ENCODE measurements at places on chromosomes 13 and 19.

DNA sequence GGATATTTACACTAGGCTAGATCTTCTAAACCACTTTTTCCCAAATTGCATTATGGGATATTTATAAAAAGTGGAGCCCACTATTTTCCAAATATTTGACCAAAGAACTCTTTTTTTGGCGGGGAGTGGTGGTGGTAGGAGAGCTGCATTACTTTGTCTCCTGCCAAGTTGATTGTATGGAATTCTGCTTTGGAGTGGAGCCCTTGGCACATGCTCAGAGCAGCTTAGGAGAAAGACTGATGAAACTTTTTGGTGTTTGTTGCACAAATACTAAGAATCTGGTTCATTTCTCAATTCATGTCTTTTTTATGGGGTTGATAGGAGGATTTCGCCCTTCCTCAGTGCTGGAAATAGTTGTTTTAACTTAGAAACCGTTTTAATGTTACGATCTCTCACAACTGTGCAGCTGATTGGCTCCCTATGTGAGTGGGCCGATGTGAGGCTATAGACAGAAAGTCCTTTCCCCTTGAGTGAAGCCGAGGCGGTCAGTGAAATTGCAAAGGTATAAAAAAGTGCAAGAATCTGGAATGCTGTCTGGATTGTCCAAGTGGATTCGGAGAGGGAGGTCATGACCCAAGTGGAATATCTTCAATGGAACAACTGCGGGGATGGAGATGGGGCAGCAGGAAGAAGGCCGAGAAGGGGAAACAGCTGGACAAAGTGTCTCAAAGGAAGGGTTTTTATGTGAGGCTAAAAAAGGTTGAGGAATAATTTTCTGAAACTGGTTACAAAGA lies 415.9 kb downstream of the FGF9 start:
- no peak for DNase-seq

DNA sequence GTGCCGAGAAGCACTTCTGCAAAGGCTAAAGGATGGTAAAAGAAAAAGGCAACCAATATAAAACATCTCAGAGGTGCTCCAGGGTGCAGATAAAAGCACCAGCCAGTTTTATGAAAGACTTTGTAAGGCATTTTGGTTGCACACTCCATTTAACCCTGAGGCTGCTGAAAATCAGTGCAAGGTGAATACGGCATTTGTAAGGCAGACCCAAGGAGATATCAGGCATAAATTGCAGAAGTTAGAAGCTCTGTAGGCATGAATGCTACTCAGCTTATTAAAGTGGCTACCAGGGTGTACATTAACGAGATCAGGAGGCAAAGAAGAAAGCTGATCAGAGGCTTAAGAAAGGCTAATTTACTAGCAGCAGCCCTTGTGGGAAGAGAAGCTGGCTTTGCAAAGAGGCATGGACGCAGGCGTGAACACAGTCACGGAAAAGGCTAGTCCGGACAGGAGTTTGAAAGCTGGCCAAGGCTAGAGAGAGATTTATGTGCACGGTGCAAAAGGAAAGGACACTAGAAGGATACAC lies 99.6 kb downstream of the ZNF429 start:
- DNase-seq, result no peak

DNA sequence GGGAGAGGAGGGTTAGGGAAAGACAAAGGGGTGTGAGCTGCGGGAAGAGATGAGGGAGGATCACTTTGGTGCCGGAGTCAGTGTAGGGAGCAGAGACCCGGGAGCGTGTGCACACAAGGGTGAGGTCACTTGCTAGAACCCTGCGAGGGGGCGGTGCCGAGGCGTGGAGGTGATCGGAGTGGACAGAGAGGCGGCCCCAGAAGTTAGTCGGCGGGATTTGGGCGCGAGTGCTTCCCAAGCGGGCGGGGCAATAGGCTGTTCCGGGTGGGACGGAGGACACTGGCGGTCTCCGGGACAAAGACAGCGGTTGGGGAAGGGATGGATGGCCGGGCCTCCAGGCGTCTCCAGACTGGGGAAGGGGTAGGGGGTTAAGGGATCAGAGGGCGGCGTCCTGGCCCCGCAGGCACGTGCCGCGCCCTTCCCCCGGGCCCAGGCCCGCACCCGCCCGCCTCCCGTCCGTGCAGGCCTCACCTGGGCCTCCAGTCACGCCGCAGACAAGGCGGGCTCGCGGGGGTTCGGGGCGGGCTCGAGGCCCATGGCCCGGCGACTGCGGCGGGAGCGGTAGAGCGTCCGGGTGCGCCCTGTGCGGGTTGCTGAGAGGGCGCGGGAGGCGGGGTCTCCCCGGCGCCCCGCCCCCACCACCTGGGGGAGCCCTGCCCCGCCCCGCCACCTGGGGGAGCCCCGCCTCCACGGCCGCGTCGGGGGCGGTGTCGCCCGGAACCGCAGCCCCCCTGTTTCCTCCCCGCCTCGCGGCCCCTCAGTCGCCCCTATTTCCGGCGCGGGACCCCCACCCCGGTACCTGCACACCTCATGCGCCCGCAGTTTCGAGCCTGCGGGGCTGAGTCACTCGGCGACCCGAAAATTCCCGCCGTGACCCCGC lies at the start of gene LPAR2:
Gene LPAR2 (minus strand): TSS at position 600 of the 880 bp plus-strand sequence. CDS start 945 bp downstream, outside the sequence.
- DNase-seq, result peak; percentile 74

DNA sequence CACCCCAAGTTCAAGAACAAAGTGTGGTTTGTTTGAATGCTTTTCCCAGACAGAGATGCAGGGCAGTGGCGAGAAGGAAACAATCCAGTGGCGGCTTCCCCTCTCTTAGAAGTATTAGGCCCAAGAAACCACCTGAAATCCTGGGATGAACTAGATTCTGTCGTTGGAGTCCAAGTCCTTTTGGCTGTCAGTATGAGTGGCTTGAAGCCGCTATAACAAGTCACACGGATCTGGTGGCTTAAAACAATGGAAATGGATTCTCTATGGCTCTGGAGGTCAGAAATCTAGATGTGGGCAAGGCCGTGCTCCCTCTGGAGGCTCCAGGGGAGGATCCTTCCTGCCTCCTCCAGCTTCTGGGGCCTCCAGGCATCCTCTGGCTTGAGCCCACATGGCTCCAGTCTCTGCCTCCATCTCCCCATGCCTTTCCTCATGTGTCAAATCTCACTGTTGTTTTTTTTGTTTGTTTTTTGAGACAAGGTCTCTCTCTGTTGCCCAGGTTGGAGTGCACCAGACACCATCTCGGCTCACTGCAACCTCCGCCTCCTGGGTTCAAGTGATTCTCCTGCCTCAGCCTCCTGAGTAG lies 97.7 kb downstream of the GNG7 start:
- DNase-seq, result no peak

- DNase-seq, result peak; percentile 69
Measured at GRCh38 chr19:49890349-49891311, 6.1 kb downstream of the IL4I1 start.

DNA sequence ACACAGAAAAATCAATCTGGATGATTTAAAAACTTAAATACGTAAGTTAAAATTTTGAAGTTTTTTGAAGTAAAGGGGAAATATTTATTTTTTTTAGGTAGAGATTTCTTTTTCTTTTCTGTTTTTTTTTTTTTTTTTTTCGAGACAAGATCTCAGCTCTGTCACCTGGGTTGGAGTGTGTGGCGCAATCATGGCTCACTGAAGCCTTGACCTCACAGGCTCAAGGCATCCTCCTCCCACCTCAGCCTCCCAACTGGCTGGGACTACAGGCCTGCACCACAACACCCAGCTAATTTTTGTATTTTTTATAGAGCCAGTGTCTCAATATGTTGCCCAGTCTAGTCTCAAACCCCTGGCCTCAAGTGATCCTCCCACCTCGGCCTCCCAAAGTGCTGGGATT lies 120.4 kb upstream of the CLDN10 start:
- no peak for DNase-seq

Data from T-helper 2 cell (primary cell).